ENCODE measurements at places on chromosomes 16 and 17.

DNA sequence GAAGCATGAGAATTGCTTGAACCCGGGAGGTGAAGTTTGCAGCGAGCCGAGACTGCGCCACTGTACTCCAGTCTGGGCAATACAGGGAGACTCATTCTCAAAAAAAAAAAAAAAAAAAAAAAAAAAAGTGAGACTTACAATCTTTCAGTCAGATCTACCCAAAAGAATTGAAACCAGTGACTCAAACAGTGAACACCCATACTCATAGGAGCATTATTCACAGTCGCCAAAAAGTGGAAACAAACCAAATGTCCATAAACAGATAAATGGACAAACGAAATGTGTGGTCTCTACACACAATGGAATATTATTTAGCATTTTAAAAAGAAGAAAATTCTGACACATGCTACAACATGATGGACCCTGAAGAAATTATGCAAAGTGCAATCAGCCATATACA is 9.1 kb upstream of the SCNN1B start:
- no peak for DNase-seq

DNA sequence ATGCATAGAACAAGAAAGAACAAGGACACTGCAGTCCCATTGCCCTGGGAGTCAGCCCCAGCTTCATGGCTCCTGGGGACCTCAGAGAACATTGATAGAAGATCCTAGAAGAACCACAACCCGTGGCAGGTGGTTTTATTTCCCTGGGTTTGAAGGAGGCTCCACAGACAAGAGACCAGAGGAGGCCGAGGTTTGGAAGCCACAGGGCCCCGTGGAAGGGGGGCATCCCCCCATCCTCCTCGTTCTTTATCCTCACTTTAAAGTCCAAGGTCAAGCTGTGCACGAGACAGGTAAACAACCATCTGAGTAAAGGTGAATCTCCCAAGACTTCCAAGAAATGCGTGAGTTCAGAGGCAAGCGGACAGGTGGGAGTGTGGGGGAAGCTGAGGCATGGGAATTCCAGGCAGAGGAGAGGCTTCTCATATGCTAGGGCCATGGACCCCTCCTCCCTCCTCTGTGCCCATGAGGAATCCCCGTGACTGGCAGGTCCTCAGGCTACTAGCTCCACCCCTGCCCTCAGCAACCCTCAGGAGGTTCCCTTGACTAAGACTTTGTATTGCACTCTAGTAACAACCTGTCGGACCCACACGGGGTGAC is 849 bp upstream of the SULT1A1 start:
- no peak for DNase-seq

- DNase-seq: no peak
These were observed 360.3 kb upstream of the KIF2B start for GRCh38 chr17:53462393-53462811.

DNA sequence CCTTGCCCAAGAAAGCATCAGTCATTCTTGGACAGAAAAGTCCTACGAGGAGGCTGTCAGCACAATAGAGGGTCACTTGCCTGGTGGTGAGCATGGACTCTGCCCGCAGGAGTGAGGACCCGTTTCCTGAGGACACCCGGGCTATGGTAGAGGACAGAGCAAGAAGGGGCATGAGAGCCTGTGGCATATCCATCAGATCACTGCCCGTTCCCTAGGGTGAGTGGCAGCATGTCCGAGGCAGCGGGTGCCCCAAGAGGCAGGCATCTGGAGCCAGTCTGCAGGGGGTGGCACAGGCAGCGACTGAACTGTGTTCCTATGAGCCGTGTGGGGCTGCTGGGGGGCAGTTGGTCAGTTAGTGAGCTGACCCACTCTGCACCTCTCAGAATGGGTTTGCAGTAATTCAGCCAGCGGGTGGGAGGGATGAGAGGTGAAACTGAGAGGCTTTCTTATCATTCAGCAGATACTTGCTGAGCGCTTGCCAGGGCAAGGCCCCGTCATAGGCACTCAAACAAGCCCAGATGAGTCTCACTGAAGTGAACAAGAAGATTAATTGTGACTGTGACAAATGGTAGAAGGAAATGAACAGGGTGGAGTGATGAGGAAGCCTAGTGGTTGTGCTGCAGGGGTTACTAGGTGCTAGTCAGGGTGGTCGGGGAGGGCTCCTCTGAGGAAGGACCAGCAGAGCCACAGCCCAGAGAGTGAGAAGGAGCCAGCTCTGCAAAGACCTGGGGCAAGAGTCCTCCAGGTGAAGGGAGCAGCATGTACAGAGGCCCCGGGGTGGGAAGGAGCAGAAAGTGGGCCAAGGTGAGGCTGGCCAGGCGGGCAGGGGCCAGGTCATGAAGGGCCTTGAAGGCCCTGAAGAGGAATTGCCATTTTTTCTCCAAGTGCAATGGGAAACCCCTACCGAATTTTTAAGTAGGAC is 87.9 kb downstream of the CLEC16A start:
- DNase-seq: no peak

DNA sequence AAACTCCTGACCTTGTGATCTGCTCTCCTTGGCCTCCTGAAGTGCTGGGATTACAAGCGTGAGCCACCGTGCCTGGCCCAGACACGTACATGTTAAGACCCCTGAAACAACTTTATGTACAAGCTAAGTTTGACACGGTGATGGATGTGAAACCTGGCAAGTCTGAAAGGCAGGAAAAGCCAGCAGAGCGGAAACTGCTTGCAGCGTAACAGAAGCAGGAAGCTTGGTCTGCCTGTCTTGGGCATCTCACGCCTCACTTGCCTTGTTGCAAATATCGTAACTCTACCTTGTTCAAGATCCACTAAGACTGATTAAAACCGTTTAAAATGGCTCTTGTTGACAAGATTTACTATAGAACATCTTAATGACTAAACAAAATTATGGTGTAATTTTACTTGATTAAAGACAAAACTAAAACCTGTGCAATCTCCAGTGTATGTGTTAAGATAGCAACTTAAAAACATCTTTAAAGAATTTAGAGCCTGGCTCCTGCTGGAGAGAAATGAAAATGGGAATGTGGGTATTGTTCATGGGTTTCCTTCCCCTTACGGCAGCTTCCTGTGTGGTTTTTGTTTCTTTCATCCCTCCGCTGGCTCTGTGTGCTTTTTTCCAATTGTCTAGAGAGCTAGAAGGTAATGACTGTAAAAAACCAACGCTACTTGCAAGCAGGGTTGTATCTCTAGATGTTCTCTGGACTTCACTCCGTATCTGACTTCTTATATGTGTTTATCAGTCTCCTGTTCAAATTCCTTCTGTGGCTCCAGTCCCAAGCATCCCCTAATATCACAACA is 477.6 kb downstream of the XYLT1 start:
- no peak for DNase-seq

DNA sequence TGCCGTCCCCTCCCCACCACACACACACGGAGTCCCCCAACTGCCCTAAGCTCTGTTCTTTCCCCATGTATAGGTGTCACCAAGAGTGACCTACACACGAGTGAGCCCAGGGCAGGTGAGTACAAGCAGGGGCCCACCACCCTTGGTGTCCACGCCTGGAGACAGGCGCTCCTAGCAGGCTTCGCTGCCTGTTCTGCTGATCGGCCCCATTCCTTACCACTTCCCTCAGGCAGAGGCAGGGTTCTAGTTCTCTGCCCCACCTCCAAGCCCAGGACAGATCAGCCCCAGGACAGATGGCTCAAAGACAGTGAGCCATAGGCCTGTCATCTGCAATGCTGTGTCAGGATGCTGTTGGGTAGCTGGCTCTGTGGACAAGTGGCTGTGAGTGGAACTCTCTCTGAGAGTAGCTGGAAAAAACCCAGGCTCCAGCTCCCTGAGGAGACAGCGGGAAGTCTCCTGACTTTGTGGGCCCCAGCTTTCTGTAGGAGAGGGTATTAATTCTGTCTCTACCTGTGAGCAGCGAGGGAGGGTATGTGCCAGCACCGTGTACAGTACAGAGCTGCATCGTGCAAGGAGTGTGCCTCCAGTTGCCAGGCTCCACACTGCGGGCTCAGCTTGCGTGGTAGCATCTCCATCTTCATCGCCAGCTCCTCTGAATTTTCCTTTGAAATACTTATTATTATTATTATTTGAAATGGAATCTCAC is 897 bp downstream of the TP53I13 start:
- DNase-seq: peak; percentile 46

DNA sequence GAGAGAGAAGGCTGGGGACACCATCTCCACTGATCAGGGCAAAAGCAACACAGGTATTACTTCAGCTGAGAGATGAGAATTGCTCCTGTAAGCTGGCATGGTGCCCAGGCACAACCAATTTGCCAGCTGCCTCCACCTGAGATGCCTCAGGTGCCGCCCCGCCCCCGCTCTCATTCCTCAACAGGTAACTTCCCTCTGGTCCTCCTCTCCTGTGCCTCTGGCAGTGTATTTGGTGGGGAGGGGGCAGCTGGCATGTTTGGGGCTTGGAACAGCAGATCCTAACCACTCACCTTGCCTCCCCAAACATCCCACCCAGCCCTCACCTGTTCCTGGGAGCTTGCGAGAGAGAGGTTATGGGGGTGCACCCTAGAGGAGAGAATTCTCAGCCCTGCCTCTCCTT is 2.9 kb upstream of the SRCIN1 start:
- DNase-seq: no peak

Data from myocyte (in vitro differentiated cells).